Stimulated activated CD8-positive, alpha-beta memory T cell treated with anti-CD3 and anti-CD28 coated beads, Interleukin-2, amount 100 ng/mL, for 1 hour (primary cell): ENCODE measurements at places on chromosomes 12 and 14.

- DNase-seq: no peak
Observed at GRCh38 chr14:66111891-66112290, 374.3 kb upstream of the CCDC196 start.

GRCh38 chr14:21042918-21043317 is 756 bp downstream of the RNASE7 start:
- no peak for DNase-seq

DNA sequence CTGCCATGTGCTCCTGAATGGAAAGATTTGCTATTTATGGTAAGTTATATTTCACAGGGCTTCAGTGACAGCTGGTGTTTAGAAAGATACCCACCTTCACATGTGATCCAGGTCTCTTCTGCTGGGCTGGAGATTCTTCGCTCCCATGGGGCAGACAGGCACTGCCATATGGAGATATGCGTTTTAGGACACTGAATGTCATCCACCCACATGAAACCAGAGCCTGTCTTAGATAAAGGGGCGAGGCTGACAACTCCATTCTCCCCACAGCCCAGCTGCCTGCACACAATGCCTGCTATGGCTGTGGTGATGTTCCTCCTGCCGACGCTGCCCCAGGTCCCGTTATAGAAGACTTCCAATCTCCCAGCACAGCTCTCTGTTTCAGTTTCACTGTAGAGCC is 69.4 kb downstream of the ACSM4 start:
- DNase-seq: no peak

- no peak for DNase-seq
Observed at GRCh38 chr12:113862590-113863454, 103.3 kb downstream of the RBM19 start.

DNA sequence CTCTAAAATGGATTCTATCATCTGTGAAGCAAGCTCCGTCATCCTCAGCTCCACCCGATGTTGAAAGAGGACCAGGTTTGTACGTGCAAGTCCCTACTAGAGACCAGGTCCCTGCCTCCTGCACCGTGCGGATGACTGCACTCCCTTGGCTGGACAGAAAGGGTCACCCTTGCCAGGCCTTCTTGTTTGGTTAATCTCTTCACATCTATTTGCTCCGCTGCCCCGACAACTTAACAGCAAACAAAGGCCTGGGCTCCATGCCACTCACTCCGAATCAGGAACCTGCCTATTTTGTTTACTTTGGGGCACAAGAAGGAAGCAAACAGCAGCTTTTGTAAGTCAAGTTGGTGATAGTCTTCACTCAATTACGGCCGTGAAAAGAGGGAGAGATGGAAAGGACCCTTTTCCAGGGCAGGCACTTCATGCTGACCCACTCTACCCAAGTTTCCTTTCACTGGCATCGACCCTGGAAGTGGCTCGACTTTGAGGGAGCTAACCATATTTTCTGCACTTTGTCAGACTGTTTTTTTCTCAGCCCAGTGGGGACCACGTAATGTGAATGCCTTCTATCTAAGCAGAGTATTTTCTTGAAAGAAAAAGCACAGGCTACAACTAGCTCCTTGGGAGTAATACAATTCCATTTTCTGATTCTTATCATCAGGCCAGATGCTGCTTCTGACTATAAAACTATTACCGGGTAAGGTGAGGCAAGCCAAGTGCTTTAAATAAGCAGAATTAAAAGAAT is 202.6 kb downstream of the FOXN3 start:
- no peak for DNase-seq

DNA sequence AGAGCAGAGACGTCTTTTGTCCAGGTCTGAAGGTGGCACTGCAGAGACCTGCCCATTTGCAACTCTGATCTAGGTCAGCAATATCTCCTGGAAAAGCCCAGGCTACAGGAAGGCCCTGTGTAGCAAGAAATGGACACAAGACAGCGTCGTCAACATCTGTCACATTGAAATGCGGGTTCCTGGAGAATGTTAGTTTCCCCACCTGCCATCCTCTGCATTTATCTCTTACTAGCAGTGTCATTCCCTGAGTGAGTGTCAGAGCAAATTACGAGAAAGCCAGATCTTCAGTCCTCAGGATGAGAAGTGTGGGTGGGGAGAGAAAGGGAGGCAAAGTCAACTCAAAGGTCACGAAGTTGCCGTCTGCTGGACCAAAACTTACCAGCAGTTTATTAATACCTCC is 27.4 kb upstream of the FLVCR2 start:
- no peak for DNase-seq

DNA sequence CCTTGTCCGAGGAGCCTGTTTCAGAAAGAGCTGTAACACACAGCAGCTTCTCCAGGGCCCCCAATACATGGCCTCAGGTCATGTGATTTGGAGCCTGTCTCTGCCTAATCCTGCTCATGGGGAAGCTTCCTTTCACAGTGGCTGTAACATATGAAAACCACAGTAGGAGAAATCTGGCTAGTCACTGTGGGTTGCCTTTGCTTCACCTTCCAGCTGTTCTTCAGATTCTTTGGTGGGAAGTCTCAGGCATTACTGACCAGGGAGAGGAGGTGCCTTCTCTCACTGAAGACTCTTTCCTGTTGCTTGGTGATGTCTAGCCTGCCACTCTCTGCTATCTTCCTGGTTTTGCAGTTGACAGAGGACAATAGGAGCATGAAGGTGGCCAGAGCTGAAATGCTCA is 350.6 kb downstream of the DPF3 start:
- no peak for DNase-seq

- DNase-seq: no peak
Observed at GRCh38 chr12:115215544-115215943, 531.6 kb upstream of the TBX3 start.

- no peak for DNase-seq
Observed at GRCh38 chr12:89918172-89918846, 209.7 kb upstream of the ATP2B1 start.

- no peak for DNase-seq
Observed at GRCh38 chr12:127558361-127558760, 708.6 kb upstream of the TMEM132C start.

GRCh38 chr14:21476523-21476924 is 235 bp downstream of the RAB2B start:
- DNase-seq: peak; percentile 70

- DNase-seq: no peak
Observed at GRCh38 chr12:11085419-11085818, 6.7 kb downstream of the TAS2R43 start.

- no peak for DNase-seq
Observed at GRCh38 chr12:26346736-26347135, 151.4 kb downstream of the SSPN start.

GRCh38 chr12:131139363-131140068 is 185.8 kb downstream of the ADGRD1 start:
- DNase-seq: no peak

- no peak for DNase-seq
Observed at GRCh38 chr14:84857571-84857970, 672.4 kb upstream of the FLRT2 start.

DNA sequence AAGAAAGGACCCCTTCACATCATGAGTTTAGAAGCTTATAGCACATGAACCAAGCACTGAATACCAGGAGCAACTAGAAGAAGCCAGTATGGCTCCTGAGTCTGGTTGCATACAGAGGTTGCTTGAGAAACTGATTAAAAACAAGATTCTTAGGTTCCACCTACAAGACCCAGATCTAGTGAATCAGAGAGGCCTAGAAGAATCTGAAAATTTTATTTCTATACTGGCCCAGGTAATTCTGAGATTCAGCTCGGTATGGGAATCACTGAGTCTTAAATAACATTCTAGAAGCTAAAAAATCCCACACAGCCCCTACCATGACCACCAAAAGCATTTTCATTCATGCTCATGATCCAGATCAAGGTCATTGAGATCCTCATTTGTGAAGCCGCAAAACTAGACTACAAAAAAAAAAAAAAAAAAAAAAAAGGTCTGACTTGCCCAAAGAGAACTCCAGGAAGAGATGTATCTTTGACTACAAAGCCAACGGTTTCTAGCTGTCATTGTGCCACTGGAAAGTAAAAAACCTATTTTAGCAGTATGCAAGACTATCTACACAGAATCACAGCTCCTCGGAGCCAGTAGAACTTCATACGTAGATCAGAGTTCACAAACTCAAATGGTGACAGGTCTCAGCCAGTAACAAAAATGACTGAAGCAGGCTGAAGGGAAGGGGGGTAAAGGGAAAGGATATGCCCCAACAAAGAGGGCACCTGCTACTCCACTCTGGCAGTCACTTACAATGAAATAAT is 168.4 kb upstream of the EGLN3 start:
- DNase-seq: no peak

DNA sequence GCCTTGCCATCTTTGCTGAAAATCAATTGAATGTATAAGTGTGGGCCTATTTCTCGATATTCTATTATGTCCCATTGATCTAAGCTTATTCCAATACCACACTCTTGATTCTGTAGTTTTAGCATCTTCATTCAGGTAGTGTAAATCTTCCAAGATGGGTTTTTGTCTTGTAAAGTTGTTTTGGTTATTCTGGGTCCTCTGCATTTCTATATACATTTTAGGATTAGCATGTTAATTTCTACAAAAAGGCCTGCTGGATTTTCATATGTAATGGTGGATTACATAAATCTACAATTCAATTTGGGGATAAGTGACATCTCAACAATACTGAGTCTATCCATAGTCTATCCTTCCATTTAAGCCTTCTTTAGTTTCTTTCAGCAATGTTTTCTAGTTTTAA is 86.0 kb upstream of the ANO4 start:
- DNase-seq: no peak

- DNase-seq: no peak
Observed at GRCh38 chr12:51186465-51187085, 13.6 kb upstream of the TFCP2 start.

DNA sequence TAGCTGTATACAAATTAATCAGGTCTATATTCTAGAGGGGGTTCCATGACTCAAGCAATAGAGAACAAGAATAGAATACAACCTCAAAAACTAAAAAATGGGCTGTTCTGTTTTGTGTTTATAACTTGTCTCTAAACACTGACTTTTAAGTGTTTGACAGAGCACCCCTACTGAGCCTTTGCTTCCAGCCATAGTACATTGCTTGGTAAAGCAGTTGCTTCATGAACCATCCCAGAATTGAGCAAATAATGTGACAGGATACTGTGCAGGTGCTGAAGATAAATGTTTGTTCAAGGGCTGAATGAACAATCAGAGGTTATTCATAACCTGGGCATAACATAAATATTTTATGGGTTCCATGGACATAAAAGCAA is 11.5 kb downstream of the SPTSSA start:
- DNase-seq: no peak

DNA sequence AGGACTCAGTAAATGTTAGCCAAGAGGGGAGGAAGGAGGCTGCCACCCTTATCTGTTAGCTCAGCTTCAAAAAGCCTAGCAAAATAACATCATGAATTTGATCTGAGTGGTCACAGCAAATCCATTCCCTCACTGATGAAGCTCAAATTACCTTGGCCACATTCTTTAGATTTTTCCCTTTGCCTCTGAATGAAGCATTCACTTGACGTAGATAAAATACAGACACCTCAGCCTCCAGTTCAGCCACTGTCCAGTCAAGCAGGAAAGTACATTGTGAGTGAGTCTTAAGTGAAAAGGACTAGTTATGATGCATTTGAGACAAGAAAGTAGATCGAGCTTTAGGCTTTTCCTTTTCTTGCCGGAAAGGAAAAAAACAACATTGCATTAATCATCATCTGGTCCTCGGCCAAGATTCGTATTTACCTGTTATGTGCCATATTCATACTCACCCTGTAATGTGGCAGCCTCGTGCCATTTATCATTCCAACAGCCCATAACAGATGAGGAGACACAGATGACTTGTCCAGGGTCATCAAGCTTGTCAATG is 146.5 kb downstream of the ETV6 start:
- no peak for DNase-seq

- no peak for DNase-seq
Observed at GRCh38 chr12:58046271-58046670, 104.9 kb downstream of the ATP23 start.

- DNase-seq: no peak
Observed at GRCh38 chr12:21065845-21066244, 65.1 kb upstream of the SLCO1B1 start.

GRCh38 chr12:67747869-67748742 is 99.6 kb downstream of the DYRK2 start:
- no peak for DNase-seq

- DNase-seq: no peak
Observed at GRCh38 chr14:95564060-95564459, 29.2 kb downstream of the GLRX5 start.

DNA sequence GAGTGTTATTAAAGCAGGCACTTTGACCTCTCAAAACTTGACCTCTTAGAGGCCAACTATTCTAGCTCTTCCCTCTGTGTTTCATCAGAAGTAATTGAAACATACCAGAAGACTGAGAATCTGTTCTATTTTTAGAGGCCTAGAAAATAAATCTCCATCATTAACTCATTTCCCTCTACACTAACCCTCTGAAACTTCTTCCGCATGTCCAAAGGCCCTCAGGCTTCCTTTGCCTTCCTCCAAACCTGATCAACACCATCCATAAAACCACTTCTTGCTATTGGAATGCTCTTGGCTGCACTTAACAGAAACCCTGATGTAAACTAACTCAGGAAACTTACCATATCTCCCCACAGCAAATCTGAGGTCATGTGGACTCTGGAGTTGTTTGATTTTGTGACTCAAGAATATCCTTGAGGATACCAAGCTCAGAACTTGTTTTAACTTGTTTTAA is 196.4 kb downstream of the RPAP3 start:
- DNase-seq: no peak

GRCh38 chr12:1863823-1864222 is 43.5 kb downstream of the LRTM2 start:
- DNase-seq: no peak

DNA sequence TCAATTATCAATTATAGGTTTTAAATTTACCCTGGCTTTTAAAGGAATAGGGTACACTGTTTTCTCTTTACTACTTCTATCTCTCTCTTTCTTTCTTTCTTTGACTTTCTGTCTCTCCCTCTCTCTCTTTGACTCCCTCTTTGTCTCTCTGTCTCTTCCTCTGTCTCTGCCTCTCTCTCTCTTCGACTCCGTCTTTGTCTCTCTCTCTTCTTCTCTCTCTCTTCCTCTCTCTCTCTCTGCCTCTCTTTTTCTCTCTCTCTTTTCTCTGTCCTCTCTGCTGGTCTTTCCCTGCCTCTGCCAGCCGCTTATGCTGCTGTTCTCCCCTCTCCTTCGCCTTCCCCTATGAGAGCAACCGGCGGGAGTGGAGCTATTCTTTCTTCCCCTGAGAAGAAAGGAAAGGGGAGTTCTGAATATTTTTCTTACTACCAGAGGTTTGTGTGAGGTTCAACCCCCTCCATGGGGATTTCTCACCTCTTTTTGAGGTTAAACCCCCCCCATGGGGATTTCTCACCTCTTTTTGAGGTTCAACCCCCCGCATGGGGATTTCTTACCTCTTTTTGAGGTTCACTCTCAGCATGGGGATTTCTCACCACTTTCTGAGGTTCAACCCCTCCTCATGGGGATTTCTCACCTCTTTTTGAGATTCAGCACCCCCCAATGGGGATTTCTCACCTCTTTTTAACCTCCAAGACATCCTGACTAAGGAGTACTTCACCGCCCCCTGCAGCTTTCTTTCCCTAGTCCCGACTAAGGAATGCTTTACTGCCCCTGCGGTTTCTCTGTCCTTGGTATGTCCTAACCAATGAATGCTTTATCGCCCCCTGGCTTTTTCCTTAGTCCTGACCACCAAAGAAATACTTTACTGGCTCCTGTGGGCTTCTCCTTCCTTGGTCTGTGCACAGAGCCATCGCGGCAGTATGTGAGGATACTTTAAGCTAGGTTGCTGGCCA is 27.4 kb upstream of the DDHD1 start:
- DNase-seq: no peak
